ENCODE measurements at places on chromosomes 7 and 10. TPM values are rescaled to one million over a fixed set of nuclear protein-coding genes. Genes with fewer than 3 reads are reported as not detected.

The AHR gene
- 35.0 TPM for polyA plus RNA-seq

The PNLIPRP2 gene
- 0.37 TPM for polyA plus RNA-seq

- peaks cover 27% of the 10 kb centered on the region for H3K4me1 ChIP-seq
- H3K4me3 ChIP-seq: no peak overlapping the region
- H3K27me3 ChIP-seq: no peaks in the 10 kb centered on the region
- H3K36me3 ChIP-seq: no peaks in the 10 kb centered on the region
- no peak for DNase-seq
These were observed 55.2 kb downstream of the EGFR start for GRCh38 chr7:55073976-55074528.

DNA sequence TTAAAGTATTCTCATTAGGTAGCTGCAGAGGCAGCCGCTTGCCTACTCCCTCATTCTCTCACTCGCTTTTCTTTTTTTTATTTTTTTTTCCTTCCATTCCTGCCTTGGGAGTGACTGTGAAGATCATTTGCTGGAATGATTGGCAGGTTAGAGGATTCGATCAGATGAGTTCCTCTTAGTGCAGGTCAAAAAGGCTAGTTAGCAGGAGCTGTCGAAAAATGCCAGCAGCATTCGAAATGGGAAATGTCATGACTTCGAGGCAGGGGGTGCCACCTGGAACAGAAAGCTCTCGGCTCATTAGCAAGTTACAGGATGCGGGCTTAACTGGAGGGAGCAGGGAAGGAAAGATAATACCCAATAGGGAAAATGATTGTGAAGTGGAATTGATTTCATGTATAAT, 137.5 kb upstream of the FZD1 start:
- H3K27ac ChIP-seq: no peak overlapping the region
- no peak overlapping the region for H3K4me3 ChIP-seq
- peaks cover 3% of the 10 kb centered on the region for H3K4me1 ChIP-seq
- no peaks in the 10 kb centered on the region for H3K36me3 ChIP-seq
- H3K27me3 ChIP-seq: no peaks in the 10 kb centered on the region

GRCh38 chr7:38658921-38659320, 27.7 kb upstream of the AMPH start:
- H3K27ac ChIP-seq: no peak overlapping the region
- no peak for DNase-seq
- no peaks in the 10 kb centered on the region for H3K27me3 ChIP-seq
- no peaks in the 10 kb centered on the region for H3K4me1 ChIP-seq

The CYP17A1 gene
- 30.8 TPM for polyA plus RNA-seq

The TBXAS1 gene
- 9.0 TPM for polyA plus RNA-seq

DNA sequence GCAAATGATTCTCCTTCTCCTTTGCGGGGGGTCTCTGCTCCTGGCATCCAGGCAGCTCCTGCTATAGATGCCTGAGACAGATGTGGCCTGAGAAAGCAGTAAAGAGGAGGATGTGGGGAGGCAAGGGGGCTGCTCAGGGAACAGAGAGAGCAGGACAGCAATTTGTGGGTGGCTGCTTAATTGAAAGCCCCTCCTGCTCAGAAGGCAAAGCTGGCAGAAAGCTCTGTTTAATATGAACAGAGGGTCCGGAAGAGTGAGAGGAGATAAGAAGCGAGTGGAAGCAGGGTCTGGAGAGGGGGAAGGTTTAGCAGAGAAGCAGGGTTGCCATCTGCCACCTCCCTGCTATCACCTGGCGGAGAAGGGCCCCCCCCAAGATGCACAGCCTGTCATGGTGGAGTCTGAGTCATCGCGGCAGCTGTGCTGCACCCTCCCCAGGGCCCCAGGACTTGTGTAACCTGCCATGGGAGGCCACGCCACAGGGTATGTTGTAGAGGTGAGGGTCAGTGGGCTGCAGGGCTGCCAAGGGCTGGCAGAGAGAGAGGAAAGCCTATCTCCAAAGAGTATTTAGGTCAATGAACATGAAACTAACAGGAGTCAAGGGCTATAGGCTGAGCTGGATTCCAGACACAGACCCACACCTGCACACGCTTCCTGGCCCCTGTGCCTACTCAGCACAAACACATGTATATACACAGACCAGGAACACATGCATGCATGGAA, 1109.8 kb upstream of the AUTS2 start:
- H3K4me1 ChIP-seq: no peaks in the 10 kb centered on the region
- H3K27ac ChIP-seq: no peak overlapping the region
- DNase-seq: no peak
- no peaks in the 10 kb centered on the region for H3K27me3 ChIP-seq

The SAP25 gene
- polyA plus RNA-seq: not detected

DNA sequence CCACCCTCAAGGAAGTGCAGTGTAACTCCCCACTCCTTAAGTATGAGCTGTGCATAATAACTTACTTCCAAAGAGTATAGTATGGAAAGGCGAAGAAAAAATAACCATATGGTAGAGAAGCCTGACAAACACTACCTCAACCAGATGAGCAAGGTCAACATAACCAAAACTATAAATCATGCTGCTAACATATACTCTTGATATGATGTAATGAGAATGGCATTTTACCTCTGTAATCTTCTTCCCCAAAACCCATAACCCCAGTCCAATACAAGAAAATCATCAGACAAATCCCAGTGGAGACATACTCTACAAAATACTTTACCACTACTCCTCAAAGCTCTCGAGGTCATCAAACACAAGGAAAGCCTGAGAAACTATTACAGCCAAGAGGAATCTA, 15.8 kb downstream of the OSBPL3 start:
- no peak overlapping the region for H3K4me3 ChIP-seq
- no peak overlapping the region for H3K27ac ChIP-seq
- no peaks in the 10 kb centered on the region for H3K36me3 ChIP-seq
- DNase-seq: no peak

The OR13A1 gene
- polyA plus RNA-seq: not detected

- H3K4me3 ChIP-seq: no peak overlapping the region
- H3K4me1 ChIP-seq: peaks cover 2% of the 10 kb centered on the region
- no peak for DNase-seq
- no peaks in the 10 kb centered on the region for H3K36me3 ChIP-seq
- no peak overlapping the region for H3K27ac ChIP-seq
These were observed 30.0 kb downstream of the TSPAN15 start for GRCh38 chr10:69481305-69481704.

GRCh38 chr10:95242581-95243317, 48.1 kb downstream of the PDLIM1 start:
- no peak overlapping the region for H3K27ac ChIP-seq
- no peak for DNase-seq
- H3K4me1 ChIP-seq: no peaks in the 10 kb centered on the region
- no peaks in the 10 kb centered on the region for H3K36me3 ChIP-seq
- no peak overlapping the region for H3K4me3 ChIP-seq
- no peaks in the 10 kb centered on the region for H3K27me3 ChIP-seq

The EEPD1 gene
- 16.6 TPM for polyA plus RNA-seq

The SEMA3A gene
- polyA plus RNA-seq: 23.0 TPM

- DNase-seq: no peak
- no peaks in the 10 kb centered on the region for H3K4me1 ChIP-seq
- no peaks in the 10 kb centered on the region for H3K36me3 ChIP-seq
These were observed 527.6 kb downstream of the PHTF2 start for GRCh38 chr7:78326189-78326588.

GRCh38 chr7:158609313-158609974, 21.8 kb upstream of the PTPRN2 start:
- H3K36me3 ChIP-seq: no peaks in the 10 kb centered on the region
- DNase-seq: no peak
- no peak overlapping the region for H3K4me3 ChIP-seq
- H3K27ac ChIP-seq: no peak overlapping the region
- no peaks in the 10 kb centered on the region for H3K4me1 ChIP-seq

DNA sequence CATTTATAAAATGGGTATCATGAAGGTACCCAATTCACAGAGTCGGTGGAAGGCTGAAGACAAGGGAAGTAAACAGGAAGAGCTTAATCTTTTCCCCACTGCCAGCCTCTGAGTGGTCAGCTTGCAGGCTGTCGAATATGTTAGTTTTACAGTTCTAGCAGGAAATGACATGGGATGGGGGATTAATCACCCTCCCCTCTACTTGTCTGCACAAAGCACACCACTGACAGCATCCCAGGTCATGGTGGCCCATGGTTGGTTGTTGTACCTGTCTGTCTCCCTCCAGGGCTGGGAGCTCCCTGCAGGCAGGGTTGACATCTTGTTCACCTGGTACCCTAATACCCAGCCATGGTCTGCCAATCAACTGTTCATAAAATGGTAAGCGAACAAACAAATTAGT, 55.6 kb downstream of the GRB10 start:
- no peak overlapping the region for H3K27ac ChIP-seq
- peaks cover 14% of the 10 kb centered on the region for H3K4me1 ChIP-seq
- DNase-seq: no peak
- H3K27me3 ChIP-seq: no peaks in the 10 kb centered on the region

GRCh38 chr7:19121977-19122588, 4.6 kb upstream of the TWIST1 start:
- H3K27ac ChIP-seq: no peak overlapping the region
- no peak overlapping the region for H3K4me3 ChIP-seq
- no peaks in the 10 kb centered on the region for H3K36me3 ChIP-seq
- DNase-seq: no peak

GRCh38 chr10:1575481-1576244, 161.7 kb downstream of the ADARB2 start:
- H3K27me3 ChIP-seq: no peaks in the 10 kb centered on the region
- H3K4me3 ChIP-seq: no peak overlapping the region
- H3K27ac ChIP-seq: no peak overlapping the region
- H3K4me1 ChIP-seq: no peaks in the 10 kb centered on the region

- no peaks in the 10 kb centered on the region for H3K27me3 ChIP-seq
- H3K36me3 ChIP-seq: no peaks in the 10 kb centered on the region
- H3K4me1 ChIP-seq: peaks cover 4% of the 10 kb centered on the region
- H3K4me3 ChIP-seq: no peak overlapping the region
- DNase-seq: no peak
- no peak overlapping the region for H3K27ac ChIP-seq
These were observed 11.2 kb downstream of the TRA2A start for GRCh38 chr7:23520582-23520981.

GRCh38 chr10:69874449-69874848, 72.7 kb downstream of the COL13A1 start:
- H3K27me3 ChIP-seq: no peaks in the 10 kb centered on the region
- no peaks in the 10 kb centered on the region for H3K36me3 ChIP-seq
- DNase-seq: no peak
- H3K4me3 ChIP-seq: no peak overlapping the region
- H3K27ac ChIP-seq: no peak overlapping the region

The EN2 gene
- polyA plus RNA-seq: 0.15 TPM

DNA sequence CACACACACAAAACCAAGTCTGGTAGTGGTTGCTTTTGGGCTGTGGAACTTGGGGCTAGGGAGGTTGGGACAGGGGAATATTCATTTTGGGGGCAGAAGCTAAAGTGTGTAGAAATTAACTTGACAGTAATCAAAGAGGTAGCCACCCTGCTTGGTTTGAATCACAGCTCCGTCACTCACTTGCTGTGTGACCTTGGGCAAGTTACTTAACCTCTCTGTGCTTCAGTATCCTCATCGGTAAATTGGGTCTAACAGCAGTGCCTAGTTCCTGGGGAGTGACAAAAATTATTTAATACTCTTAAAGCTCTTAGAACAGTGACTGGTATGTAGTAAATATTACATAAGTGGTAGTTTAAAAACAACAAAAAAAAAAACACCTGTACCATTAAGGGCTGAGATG, 489.8 kb downstream of the SDK1 start:
- H3K4me3 ChIP-seq: no peak overlapping the region
- no peaks in the 10 kb centered on the region for H3K36me3 ChIP-seq
- no peak for DNase-seq
- no peak overlapping the region for H3K27ac ChIP-seq
- no peaks in the 10 kb centered on the region for H3K4me1 ChIP-seq
- no peaks in the 10 kb centered on the region for H3K27me3 ChIP-seq

- H3K36me3 ChIP-seq: no peaks in the 10 kb centered on the region
- H3K27ac ChIP-seq: peak overlapping the region; percentile 61
- H3K4me3 ChIP-seq: no peak overlapping the region
- H3K27me3 ChIP-seq: no peaks in the 10 kb centered on the region
These were observed 64.8 kb upstream of the DNAJB6 start for GRCh38 chr7:157271991-157272324.

DNA sequence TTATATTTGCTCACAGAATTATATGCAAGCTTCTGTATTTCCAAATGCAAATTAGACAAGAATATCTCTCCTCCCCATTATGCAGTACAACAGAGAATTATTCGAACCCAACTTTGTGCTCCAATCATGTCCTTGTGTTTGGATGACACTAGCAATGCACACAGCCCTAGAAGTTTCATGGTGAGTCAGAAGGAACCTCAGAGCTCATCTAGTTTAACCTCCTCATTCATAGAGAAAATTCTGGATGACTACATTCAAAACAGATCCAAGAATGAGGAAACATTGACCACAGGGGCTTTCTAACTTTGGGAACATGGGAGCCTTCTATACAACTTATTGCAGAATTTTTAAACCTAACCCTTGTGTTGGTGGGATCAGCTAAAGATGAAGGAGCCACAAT, 12.8 kb upstream of the ARID5B start:
- H3K27ac ChIP-seq: no peak overlapping the region
- H3K27me3 ChIP-seq: no peaks in the 10 kb centered on the region
- DNase-seq: no peak
- no peak overlapping the region for H3K4me3 ChIP-seq
- H3K36me3 ChIP-seq: no peaks in the 10 kb centered on the region

DNA sequence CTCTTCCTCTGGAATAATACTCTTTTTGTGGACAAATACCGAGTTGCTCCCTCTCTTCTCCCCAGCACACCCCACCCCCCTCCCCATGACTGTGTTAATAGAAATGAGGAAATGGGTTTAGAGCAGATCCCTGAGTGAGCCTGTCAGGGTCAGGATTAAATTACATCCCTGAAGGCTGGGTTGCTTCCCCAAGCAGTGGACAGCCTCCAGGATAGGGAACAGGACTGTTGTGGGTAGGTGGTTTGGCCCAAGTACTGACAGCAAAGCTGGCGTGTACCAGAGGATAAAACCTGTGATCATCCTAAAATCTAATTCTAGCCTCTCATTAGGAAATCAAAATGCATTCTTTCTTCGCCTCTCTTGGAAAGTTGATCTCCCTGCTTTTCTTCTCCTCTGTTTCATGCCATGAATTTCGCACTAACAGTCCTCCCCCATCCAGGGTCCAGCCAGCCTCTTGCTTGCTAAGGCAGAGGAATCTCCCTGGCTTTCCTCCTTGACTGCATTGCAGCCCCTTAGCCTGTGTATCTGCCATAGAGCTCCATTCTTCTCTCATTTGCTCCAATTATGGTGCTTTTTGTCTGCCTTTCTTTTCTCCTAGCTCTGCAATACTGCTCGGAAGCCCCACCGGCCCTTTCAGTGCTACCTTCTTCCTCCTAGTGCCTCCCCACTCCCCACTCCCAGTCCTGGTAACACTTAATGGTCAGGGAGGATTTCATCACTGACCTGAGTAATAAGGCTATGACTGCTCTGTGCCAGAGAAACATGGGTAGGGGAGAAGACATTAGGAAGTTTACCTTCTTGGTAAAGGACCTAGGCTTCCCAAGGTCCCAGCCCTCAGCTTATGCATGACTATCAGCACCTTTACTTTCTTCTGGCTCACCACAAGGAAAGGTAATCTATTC, 8.4 kb downstream of the LRRC4 start:
- no peaks in the 10 kb centered on the region for H3K36me3 ChIP-seq
- DNase-seq: no peak
- no peaks in the 10 kb centered on the region for H3K27me3 ChIP-seq
- H3K4me1 ChIP-seq: no peaks in the 10 kb centered on the region
- no peak overlapping the region for H3K4me3 ChIP-seq
- no peak overlapping the region for H3K27ac ChIP-seq

GRCh38 chr7:149496642-149497391, 792 bp downstream of the ZNF746 start:
- H3K4me1 ChIP-seq: peaks cover 6% of the 10 kb centered on the region
- DNase-seq: peak; percentile 72
- H3K27ac ChIP-seq: peak overlapping the region; percentile 94
- H3K4me3 ChIP-seq: peak overlapping the region; percentile 59
- no peaks in the 10 kb centered on the region for H3K27me3 ChIP-seq

Measured in ovary (tissue), 10 donors.